Femur (tissue), 1 donor: ENCODE measurements at places on chromosomes 3 and 15.

GRCh38 chr3:128501431-128501830 is 8.4 kb upstream of the GATA2 start:
- DNase-seq: no peak

DNA sequence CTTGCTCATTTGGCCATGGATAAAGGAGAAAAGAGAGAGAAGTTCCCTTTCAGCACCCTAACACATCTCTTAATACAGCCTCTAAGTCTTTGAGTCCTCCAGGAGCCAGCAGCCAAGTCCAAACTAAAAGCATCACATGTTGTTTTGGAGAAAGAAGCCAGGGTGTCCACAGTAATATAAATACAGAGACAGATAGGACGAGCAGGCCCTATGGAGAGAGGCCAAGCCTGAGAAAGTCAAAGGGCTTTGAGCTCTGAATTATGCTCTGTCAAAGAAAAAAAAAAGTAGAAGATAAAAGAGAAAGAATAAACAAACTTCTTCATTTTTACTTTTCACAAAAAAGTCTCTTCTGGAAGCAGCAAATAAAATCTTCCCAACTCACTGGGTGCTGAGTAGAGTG is 92.4 kb upstream of the THBS1 start:
- DNase-seq: no peak

DNA sequence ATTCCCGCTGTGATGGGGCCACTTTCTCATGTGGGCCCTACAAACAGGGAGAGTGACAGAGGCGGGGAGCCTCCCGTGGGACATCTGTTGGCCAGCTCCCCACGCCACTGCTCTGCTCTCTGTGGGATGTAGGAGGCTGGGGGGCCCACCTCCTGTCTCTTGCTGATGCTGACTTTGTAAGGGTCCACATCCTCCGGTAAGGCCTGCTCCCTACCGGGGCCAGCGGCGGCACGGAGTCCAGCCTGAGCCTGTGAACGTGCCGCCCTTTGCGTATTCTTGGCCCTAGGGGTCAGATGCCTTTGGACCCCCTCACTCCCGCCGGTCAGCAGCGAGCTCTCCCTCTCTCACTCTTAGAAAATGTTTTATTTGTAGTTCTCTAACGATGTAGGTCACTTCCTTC is 153.2 kb downstream of the LRRC28 start:
- DNase-seq: no peak

- no peak for DNase-seq
Measured at GRCh38 chr3:111385971-111386495, 156.0 kb upstream of the CD96 start.

DNA sequence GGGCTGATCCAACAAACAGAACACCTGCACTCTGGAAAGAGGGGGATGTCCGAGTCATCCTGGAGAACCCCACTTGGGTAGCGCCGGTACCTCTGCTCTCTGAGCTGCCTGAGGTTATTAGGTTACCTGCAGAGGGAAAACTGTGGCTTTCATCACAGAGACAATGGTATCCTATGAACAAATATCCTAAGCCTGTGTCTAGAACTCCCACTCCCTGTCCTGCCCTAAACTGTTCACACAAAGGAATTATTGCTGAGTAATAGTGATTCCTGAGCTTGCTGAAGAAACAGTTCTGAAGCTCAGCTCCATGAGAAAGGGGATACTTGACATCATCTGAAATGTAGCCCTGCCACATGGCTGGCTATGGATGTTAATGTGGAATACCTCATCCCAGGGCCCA is 31.9 kb upstream of the WNT5A start:
- no peak for DNase-seq

DNA sequence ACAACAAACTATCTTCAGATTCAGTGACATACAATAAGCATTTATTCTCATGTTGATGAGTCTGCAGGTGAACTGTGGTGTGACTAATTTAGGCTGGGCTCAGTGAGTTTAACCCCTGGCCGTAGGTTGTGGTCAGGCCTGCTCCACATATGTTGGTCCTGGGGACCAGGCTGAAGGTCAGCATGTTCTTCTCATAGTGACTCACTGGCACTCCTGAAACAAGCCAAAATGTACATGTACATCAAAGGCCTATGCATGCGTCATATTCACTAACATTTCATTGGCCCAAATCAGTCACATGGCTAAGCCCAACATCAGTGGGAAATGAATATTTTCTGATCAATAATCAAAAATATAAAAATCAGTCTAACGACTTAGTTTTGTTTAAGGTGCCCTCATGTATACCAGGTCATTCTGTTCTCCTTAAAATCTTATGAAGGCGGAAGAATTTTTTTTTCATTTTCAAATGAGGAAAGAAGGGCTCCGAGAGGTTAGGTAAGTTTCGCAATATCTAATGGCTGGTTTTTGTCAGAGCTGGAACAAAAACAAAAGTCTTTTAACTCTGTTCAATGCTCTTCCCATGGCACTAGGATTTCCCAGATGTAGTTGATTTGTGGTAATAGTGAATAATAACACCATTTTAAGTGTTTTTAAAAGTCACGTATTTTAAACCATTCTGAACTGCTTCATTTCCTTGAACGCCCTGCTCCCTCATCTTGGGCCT is 148.5 kb downstream of the MFSD1 start:
- no peak for DNase-seq

DNA sequence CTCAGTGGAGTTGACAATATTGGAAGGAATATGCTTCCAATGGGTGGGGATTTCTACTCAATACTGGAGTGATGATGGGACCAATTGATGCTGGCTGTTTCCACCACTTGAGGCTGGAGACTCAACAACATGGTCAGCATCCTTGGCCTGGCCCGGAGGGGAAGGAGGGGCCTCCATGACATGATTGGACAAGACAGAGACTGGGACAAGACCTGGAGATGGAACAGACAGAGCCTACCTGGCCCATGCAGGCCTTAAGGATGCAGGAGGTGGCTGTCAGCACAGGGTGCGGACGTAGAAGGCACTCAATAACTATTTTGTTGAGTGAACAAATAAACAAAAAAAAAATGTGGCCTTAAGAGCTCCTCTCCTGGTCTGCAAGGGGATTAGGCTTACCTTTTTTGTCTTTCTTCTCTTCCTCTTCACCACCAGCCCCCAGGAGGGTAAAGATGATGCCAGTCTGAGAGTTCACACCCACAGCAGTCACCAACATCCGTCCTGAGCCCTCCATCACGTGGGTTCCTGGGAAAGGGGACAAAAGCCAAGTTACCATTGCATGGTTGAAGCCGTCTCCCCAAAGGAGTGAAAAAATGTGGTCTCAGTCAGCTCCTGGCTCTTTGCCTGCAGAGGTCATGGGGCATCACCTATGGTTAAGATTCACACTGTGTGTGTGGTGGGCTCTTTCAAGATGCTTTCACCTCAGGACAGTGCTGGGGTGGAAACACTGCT is 67.1 kb upstream of the SEC13 start:
- DNase-seq: no peak

DNA sequence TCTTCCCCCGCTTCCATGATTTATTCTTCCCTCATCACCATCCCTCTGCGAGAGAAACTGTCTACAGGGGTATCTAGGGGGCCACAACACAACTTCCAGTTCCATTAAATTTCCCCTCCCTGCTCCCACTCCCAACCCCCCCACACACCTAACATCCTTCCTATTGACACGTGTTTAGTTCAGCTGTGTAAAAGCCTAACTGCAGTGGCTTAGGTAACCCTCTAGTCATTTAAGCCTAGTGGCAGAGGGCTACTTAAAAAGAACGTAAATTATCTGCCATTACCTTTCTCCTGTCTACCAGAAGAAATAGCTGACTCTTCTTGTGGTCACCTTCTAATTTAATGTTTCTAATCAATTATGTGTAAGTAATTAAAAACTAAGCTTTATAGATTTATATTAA is 56.3 kb downstream of the ZNF148 start:
- DNase-seq: no peak

GRCh38 chr15:94238539-94239118 is 7.3 kb downstream of the MCTP2 start:
- no peak for DNase-seq

DNA sequence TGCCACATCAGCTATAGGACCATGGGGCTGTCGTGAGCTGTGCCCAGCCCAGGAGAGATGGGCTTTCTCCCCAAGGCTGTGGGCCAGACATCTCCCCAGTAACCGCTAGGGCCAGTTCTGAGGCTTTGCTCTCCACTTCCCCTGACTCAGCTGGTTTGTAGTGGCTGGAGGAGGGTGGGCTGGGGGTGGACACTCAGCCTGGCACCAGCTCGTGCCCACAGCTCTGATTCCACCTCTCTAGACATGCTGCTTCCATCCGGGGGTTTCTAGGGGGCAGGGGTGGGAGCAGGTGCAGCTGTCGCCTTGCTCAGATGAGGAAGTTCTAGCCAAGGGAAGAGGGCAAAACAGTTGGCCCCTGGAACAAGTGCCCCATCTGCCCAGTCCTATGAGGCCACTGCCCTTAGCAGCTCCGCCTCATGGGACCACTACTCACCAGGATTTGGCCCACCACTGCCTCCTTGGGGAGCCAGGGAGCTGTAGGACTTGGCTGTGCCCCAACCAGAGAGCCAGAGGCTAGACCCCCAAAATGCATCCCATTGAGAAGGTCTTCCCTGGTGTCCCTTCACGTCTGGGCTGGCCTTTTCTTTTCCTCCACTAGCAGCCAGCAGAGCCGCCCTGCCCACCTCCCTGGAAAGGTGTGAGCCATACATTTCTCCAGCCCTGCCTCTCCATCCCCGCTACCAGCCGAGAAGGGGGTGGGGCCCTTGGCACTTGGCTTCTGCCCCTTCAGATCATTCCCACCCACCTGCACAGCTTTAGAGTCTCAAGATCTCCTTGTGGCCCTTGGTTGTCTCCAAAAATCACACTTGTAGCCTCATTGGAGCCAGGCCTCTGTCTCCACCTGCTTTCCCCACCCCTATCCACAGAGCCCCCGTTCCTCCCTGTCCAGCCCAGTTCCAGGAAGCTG is 9.9 kb downstream of the GLYCTK start:
- no peak for DNase-seq

DNA sequence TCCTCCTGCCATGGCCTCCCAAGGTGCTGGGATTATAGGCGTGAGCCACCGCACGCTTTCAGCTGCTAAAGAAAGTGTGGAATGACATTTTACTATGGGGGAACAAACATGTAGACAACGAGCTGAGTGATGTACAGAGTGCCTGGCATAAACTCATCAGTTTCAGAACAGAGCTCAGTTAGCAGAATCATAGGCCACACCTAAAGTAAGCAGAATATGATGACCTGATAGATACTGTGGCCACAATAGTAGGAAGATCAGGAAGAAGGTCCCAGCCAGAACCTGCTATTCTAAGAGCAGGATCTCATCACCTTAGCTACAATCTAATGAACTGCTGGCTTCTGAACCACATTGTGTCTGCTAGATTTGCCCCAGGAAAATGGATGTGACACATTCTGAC is 158.3 kb downstream of the TPRG1 start:
- no peak for DNase-seq
